ENCODE measurements at places on chromosomes 16 and 17.

GRCh38 chr17:7292729-7293128, 1.7 kb downstream of the YBX2 start:
- no peak for DNase-seq

DNA sequence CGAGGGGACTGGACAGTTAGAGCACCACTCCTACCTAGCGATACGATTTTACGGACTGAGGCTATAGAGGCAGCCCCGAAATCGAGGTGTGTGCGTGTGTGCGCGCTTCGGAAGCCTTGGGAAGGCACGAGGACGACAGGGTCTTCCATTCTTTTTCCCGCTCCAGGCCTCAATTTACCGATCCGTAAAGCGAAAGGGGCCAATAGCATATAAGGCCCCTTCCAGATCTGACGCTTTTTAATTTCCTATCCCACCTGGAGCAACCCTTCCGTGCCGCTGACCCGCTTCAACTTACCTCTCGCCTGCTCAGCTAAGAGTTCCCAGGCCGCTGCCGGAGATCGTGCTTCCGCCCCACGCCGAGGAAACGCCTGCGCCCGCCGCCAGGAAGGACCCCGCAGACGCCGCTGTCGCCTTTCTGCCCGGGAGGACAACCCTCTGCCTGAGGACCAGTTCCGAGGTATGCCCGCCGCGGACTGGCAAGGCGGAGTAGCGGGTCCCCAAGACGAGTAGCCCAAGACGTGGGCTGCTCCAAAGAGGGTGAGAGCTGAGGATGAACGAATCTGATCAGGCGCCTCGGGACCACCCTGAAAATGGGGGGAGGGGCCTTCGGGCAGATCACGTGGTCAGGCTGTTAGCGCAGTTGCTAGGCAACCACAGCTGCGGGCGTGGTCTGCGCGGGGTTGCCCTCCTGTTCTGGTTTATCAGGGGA, at the start of gene EFTUD2:
EFTUD2 (minus strand) TSS at position 372 of the 709 bp plus-strand sequence. CDS start 4,924 bp downstream, outside the sequence.
- peak; percentile 90 for DNase-seq

DNA sequence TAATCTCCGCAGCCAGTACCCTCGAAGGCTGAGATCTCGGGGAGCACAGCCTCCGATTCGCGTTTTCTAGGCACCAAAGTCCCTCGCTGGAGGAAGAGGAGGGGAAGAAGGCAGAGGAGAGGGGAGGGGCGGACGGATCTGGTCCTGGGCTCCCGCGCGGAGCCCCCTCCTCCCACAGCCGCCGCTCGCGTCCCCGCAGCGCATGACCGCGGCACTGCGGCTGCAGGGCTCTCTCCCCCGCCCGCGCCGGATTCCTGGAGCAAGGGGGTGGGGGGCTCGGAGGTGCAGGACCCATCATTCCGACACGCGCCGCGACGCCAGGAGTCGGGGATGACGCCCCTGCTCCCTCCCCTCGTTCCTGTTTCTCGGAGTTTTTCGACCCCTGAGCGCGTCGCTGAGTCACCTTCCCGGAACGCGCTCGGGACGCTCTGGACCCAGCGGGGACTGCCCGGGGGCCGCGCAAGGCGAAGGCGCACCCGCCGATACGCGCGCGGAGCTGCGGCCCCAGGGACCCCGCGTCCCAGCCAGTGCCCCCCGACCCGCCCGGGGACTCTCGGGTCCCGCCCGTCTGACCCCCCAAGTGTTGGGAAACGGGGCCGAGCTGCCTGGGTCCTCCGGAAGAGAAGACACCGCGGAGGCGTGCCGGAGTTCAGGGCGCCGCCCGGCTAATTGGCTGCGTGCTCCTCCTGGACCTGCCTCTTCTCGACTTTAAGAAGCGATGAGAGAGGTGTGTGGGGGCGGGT, 1.4 kb upstream of the SPHK1 start:
- peak; percentile 45 for DNase-seq

DNA sequence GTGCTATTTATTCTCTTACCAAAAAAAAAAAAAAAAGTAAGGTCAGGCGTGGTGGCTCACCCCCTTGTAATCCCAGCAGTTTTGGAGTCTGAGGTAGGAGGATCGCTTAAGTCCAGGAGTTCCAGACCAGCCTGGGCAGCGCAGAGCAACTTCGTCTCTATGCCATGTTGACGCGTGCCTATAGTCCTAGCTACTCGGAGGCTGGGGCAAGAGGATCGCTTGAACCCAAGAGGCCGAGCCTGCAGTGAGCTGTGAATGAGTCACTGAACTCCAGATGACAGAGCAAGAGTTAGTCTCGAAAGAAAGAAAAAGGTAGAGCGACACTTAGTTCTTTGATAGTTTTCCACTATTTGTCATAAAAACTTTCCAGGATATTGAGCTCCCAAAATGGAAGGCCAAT, 1.4 kb upstream of the TENT4B start:
- DNase-seq: no peak

DNA sequence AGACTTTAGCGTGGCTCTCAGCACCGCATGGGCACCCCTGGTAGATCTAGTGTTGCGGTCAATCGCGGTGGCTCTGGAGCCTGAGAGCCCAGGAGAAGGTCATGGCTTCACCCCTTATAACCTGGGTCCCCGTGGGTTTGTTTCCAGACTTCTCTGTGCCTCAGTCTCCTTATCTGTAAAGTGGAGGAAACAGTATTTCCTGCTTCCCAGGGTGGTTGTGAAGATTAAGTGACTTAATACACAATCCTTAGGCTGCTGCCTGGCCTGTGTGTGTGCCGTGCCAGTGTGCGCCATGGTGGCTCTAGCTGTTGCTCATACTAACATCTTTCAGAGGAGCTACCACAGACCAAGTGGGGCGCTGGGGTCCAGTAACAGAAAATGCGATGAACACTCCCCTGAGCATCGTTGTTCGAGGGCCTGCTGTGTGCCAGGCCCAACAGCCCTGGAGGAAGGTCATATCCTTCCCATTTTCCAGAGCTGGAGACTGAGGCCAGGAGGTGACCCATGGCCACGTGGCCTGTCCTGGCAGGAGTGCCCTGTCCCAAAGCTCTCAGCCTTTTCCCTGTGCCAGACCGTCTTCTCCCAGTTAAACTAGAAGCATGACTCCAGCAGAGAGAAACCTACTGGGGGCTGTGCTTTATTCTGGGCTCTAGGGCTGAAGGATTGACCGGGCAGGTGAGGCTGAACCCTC, 70.1 kb downstream of the CMIP start:
- no peak for DNase-seq

- peak; percentile 17 for DNase-seq
Observed at GRCh38 chr16:84959045-84959576, 52.2 kb downstream of the ZDHHC7 start.

DNA sequence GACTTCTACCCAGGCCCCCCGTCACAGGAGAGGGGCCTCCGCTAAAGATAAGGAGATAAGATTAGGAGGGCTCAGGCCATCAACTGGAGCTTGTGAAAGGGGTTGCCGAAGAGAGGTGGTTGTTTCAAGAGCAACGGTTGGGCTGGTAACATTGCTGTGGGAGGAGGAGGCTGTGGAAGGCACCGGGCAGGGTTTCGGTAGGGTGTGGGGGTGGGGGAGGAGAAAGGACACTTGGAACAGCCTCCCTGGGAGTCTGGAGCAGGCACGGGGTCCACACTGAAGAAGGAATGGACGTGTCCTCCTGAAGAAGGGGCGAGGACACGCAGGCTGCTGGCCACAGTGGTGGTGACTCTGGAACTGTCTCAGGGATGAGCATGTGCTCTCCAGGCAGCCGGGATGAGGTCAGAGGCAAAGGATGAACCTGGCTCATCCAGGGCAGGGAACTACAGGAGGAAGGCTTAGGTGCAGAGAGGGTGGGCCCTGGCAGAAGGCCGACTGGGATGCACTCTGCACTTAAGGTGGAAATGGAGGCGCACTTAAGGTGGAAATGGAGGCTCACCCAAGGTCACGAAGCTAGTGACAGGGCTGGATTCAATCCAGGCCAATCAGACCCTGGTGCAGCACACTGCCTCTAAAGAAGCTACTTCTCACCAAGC, 1.2 kb upstream of the EPX start:
- DNase-seq: no peak

- DNase-seq: no peak
Observed at GRCh38 chr16:49010396-49010795, 271.2 kb downstream of the CBLN1 start.

DNA sequence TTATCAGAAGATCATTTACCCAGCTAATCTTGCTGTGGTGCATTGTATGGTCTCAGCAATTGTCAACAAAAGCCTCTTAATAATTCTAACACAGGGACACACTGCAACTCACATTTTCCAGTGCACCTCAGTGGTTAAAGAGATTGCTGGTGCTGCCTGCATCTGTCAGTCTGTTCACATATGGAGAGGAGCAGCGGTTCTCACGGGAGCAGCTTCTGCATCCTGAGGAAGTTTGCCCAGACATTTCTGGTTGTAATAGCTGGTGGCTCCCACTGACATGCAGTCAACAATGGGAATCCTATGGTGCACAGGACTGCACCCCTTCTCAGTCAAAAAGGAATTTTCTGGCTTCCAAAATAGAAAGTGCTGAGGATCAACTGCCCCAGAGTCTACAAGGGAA, 7.8 kb downstream of the GGA2 start:
- DNase-seq: no peak

DNA sequence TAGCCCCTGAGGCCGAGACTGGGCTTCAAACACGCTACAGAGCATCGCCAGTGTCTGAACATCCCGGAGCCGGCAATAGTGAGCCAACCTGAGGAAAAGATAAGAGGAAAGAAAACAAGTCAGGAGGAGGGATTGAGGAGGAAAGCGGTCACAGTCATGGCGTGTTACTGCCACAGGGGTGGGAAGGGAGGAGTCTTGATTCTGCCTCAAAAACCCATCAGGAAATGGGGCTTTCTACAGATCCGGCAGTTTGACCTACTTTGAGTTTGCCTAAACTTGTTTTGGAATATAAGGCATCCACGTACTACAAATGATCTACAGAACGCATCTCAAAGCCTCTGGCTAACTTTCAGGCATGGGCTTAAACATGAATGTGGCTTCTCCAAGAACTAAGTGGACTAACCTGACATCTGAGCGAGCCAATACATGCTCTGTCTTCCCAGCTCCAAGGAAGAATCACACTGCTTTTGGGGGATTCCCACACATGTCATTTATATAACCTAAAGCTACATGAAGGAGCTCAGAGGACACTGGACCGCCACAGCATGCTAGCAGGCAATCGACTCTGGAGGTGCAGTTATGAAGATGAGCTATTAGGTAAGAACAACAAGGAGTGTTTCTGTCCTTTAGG, 96.6 kb downstream of the WDR59 start:
- no peak for DNase-seq

DNA sequence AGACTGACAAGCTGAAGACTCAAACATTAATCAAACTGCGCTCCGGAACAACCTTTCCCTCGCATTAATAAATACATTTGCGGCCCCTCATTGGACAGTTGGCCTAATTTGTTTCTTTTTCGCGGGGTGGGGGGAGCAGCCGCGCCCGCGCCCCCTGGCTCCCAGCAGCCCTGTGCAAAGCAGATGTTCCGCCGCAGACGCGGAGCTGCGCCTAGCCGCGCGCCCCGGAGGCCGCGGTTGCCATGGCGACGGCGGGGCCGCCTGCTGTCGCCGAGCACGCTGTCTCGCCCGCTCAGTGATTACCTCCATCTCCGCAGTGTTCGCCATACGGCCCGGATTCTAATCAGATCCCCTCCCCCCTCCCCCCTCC, 25.5 kb downstream of the COPZ2 start:
- DNase-seq: peak; percentile 27

DNA sequence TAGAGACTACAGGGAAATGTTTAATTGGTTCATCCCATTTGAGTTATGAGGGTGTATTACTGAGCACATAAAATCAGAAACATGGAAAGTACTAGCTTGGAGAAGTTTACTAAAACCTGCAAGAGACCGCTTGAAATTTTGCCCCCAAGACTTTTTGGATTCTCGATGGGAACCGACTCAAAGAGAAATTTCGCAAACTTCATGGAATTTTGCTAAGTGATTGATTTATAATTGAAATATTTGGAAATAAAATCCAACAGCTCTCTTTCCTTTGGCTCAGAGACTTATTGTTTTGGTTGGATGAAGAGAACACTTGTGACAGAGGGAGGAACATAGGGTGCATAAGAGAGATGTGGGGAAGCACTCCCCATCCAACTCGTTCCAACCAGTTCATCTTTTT, 574.4 kb downstream of the WWOX start:
- no peak for DNase-seq

- no peak for DNase-seq
Observed at GRCh38 chr16:81040131-81040530, 4.5 kb downstream of the ATMIN start.

- DNase-seq: no peak
Observed at GRCh38 chr17:67902511-67903231, 77.4 kb downstream of the BPTF start.

- DNase-seq: no peak
Observed at GRCh38 chr16:30567991-30568638, 3.4 kb downstream of the ZNF688 start.

- no peak for DNase-seq
Observed at GRCh38 chr16:55041540-55042234, 111.0 kb downstream of the IRX5 start.

- DNase-seq: no peak
Observed at GRCh38 chr17:34363183-34363661, at the start of gene CCL1. CCL1 (minus strand) TSS chr17:34363233; CDS start chr17:34363161, 72 bp downstream.

- no peak for DNase-seq
Observed at GRCh38 chr16:58462089-58462488, 37.9 kb upstream of the NDRG4 start.

DNA sequence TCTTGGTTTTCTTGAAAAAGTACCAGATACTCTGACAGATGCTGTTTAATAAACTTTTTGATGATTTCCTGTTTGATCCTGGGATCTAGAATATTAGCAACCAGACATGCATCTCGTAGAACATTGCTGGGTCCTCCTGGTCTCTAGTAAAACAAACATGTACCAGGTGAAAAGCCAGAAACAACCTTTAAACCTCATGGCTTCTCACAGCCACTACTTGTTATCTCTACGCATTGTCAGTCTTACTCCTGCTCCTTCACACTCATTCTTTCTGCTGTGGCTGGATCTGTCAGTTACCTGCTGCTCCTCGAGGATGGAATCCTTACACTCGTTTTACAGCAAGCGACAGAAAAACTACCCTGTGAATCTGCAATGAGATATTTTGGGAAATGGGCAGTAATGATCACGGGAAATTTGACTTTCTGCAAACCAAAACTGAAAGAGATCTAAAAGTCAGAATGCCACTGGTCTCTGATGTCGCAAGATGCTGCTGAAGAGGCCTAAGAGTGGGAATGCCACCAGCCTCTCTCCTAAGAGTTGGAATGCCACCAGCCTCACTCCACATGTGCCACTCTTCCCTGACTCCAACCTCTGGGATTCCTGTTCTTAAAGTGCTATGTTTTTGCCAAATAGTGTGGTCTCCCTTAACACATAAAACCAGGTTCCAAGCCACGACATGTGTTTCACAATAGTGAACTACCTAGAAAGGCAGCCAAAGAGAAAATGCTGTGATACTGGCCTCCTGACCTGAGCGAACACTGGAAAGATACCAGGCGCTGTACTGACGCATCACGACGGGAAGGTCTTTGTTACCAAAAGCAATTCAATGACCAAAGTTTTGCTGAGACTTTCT, 86.3 kb downstream of the VPS53 start:
- no peak for DNase-seq

GRCh38 chr16:23803591-23804123, 32.1 kb upstream of the PRKCB start:
- peak; percentile 73 for DNase-seq
